Head of caudate nucleus (tissue), 42 donors: ENCODE measurements at places on chromosomes 2 and 18.

GRCh38 chr18:1564793-1565192 lies 660.1 kb downstream of the ADCYAP1 start:
- no peak for DNase-seq

GRCh38 chr2:64348386-64349130 lies 105.4 kb upstream of the LGALSL start:
- DNase-seq: no peak

DNA sequence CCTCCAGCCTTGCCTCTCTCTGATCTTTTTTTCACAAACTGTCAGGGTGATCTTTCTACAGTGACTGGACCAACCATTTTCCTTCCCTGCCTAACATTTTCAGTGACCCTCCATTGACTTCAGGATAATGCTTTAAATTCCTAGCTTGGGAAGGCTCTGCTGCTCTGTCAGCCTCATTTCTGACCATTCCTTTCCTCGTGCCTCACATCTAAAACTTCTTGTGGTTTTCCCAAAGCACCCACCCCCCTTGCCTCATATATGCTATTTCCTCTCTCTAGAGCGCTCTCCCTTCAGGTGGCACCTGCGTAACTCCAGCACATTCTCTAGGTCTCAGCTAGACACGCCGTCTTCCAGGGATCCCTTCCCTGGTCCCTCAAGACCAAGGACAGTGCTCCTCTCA lies 37.2 kb downstream of the DRC1 start:
- DNase-seq: no peak

DNA sequence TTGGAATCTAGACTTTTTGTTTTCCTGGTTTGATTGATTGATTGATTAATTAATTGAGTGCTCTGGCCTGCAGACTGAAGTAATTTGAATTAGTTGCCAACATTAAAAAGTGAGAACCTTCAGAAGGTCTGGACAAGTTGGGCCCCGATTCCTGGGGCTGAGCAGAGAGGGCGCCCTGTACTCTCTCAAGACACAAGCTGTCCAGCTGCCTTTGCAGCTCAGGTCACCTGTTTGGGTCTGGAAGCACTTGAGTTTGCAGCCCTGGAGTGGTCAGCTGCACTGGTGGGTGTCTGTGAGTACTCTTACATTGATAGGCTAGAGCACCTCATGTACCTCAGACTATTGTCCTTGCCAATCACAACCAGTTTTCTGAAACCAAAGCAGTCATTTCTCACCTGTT lies 22.7 kb upstream of the CELF4 start:
- DNase-seq: no peak

- no peak for DNase-seq
Observed at GRCh38 chr2:180268006-180268405, 260.9 kb upstream of the CWC22 start.

- DNase-seq: no peak
Observed at GRCh38 chr2:54464341-54464740, 8.2 kb downstream of the SPTBN1 start.

DNA sequence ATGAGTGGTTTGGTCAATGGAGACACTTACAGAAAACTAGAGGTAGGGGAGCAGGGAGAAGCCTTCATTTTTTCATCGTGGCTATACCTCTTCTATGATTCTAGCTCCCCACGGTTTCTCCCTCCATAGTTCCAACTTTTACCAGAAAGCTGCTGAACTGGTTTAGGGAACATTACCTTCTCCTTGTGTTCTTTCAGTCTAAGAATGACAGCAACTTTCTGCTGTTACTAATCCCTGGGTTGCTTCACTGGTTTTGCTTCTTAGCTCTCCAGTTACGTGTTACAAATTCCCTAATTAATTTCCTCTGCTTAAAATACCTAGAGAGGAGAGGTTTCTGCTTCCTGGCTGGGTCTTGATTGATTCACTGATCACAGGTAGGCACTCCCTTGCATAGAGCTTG lies 499.9 kb downstream of the SLC4A3 start:
- DNase-seq: no peak

DNA sequence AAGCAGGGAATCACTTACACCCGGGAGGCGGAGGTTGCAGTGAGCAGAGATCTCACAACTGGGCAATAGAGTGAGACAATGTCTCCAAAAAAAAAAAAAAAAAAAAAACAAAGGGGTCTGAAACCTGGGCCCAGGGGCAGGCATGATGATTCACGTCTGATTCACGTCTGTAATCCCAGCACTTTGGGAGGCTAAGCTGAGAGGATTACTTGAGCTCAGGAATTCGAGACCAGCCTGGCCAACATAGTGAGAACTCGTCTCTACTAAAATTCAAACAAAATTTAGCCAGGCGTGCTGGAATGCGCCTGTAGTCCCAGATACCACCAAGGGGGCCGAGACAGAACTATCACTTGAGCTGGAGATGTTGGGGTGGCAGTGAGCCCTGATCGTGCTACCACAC lies 30.3 kb downstream of the TEX44 start:
- DNase-seq: no peak

- no peak for DNase-seq
Observed at GRCh38 chr2:127320586-127321275, 26.8 kb upstream of the ERCC3 start.

GRCh38 chr2:74822771-74823566 lies 11.0 kb upstream of the HK2 start:
- DNase-seq: no peak

GRCh38 chr2:220224691-220225543 lies 597.5 kb downstream of the SLC4A3 start:
- no peak for DNase-seq

DNA sequence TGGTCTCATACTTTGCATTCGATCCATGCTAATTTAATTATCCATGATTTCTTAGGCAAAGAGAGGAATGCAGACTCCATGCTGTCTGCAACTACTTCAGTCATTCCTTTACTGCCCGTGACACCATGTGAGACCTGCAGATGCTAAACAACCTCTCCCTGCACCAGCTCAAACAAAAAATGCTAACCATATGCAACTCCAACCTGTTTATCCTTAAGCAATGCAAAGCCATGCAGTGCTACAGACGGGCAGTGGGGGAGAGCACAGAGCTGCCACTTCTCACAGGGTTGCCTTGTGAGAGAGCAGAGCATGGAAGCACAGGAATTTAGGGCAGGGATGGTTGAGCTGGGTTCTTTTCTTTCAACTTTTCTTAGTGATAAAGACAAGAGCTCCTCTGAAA lies 74.9 kb upstream of the KLHL14 start:
- DNase-seq: no peak

- no peak for DNase-seq
Observed at GRCh38 chr2:136045835-136046570, 60.6 kb upstream of the DARS1 start.

DNA sequence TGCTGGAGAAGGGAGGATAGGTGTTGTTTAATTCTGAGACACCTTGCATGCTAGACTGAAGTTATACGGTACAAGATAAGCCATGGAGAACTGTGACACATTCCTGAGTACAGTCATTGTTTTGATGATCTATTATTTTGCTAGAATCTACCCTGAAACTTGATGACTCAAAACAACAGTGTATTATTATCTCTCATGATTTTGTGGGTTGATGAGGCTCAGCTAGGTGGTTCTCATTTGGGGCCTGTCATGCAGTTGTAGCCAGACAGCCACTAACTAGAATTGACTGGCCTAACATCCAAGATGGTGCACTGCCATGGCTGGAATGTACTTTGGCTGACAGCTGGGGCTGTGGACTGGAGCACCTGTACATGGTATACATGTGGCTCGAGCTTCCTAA lies 5.4 kb upstream of the IL1R1 start:
- DNase-seq: no peak

- DNase-seq: no peak
Observed at GRCh38 chr2:113207021-113207420, 33.2 kb downstream of the PSD4 start.

- no peak for DNase-seq
Observed at GRCh38 chr2:112870841-112871835, 34.6 kb upstream of the IL1B start.

GRCh38 chr2:150167711-150168110 lies 319.8 kb downstream of the RND3 start:
- no peak for DNase-seq

DNA sequence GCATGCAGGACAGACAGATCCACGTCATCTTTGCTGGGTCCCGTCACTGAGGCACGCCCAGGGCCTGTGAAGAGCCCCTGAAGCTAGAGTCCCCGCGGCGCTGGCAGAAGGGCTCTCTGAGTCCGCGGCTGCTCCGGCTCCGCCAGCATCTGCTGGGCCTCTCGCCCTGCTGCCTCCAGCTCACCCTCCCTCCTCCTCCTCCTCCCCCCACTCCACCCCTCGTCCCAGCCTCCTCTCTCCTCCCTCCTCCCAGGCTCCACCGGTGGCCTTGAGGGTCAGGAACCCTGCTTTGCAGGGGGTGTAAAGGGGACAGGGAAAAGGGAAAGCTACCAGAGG lies at the start of gene TNS1:
TNS1 (minus strand) TSS at position 151 of the 336 bp plus-strand sequence; CDS start at position 28, 123 bp downstream.
- DNase-seq: no peak

DNA sequence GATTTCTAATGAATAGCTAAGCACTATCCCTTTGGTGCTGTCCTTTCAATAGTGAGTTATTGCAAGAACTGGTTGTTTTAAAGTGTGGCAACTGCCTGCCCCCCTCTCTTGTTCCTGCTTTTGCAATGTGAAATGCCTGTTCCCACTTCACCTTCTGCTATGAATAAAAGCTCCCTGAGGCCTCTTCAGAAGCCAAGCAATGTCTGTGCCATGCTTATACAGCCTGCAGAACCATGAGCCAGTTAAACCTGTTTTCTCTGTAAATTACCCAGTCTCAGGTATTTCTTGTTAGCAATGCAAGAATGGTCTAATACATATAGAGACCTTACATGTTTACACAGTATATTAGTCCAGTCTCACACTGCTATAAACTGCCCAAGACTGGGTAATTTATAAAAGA lies 15.0 kb upstream of the METTL21A start:
- DNase-seq: no peak

- DNase-seq: no peak
Observed at GRCh38 chr2:190860985-190861680, 19.5 kb upstream of the GLS start.

DNA sequence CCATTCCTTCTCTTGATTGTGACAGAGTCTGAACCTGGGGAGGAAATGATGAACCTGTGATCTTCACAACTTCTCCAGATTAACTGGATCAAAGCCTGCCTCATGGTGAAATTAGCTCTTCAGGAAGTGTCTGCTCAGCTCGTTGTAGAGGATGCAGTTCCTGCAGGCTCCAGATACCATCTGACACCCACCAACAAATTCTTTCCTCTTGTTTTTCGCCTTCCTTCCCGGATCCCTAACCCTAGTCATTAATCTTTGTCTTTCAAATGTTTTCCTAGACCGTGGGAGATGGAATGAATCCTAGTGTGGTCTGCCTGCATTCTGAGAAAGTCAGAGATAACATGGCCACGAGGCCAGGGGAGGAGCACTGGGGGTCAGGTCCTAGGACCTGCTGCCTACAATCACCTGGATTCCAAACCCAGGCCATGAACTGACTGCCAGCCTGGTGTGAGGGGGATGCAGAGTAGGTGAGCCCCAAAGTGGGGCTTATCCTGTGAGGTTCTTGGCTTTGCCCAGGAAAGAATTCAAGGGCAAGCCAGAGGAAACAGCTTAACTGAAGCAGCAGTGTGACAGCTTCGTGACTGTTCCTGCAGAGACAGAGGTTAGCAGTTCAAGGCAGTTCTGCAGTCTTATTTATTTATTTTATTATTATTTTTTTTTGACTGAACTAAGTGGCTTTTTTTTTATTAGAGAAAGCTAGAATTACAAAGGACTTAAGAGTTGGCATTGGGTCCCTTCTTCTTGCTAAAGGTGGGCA lies 67.8 kb downstream of the DIPK1C start:
- DNase-seq: no peak

- DNase-seq: no peak
Observed at GRCh38 chr2:27245626-27246025, 17.2 kb downstream of the SLC30A3 start.

GRCh38 chr2:64214281-64215115 lies 70.3 kb upstream of the PELI1 start:
- DNase-seq: no peak

- no peak for DNase-seq
Observed at GRCh38 chr2:169107645-169108044, 38.3 kb downstream of the DHRS9 start.
